ENCODE measurements at places on chromosomes 1 and 21.

- no peak for DNase-seq
These were observed 16.0 kb downstream of the LCK start for GRCh38 chr1:32266921-32267591.

DNA sequence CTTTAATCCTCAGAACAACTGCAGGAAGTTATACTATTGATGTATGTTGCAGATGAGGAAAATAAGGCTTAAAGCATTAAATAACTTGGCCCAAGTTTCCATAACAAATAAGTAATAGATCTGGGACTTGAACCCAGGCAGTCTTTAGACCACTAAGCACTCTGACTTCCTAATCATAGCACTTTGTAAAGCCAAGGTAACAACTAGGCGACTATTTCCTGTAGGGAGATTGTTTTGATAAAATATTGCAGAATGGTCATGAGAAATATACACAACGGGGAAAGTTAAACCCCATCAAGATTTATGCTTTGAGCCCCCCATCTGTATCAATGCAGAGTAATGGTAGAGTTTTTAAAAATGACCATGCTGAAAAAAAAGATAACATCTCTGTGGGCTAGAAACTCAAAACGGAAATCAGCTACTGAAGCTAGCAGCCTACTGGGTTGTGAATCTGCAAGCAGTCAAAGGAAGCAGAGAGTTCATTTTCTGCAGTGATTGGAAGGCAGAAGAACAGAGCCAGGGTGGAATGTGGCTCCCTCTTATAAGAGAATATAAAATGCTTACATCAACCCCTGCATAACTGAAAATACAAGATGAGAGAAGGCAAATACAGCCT is 111.2 kb upstream of the OLIG2 start:
- no peak for DNase-seq

DNA sequence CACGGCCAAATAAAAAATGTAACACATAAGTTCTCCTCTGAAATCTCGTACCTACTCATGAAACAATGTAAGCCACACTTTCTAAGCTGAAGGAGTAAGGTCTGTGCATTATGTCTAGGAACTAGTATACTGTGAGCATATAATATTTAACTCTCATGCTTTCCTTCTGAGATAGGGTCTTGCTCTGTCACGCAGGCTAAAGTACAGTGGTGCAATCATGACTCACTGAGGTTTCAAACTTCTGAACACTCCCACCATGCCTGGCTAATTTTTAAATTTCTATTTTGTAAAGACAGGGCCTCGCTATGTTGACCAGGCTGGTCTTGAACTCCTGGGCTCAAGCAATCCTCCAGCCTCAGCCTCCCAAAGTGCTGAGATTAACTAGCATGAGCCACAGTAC is 71.3 kb downstream of the AHCTF1 start:
- no peak for DNase-seq

DNA sequence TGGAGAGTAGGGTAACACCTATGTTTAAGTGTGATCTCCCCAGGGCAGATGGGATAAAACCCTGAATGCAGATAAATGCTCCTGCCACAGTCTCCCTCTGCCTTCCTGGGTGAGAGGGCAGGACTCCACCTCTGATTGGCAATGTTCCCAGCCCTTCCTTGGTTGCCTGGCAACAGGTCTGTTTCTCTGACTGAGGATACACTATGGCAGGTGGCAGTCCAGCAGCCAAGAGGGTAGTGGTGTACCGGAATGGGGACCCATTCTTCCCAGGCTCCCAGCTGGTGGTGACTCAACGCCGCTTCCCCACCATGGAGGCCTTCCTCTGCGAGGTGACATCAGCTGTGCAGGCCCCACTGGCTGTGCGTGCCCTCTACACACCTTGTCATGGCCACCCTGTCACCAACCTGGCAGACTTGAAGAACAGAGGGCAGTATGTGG is at the start of gene DCDC2B:
Gene DCDC2B, plus strand, starts transcription at position 199 of the 438 bp plus-strand sequence. Its CDS starts 5 bp downstream, at position 204.
- no peak for DNase-seq

GRCh38 chr1:87086120-87086519 is 171.7 kb downstream of the HS2ST1 start:
- no peak for DNase-seq

- no peak for DNase-seq
These were observed 102.3 kb downstream of the RPE65 start for GRCh38 chr1:68347415-68347814.

DNA sequence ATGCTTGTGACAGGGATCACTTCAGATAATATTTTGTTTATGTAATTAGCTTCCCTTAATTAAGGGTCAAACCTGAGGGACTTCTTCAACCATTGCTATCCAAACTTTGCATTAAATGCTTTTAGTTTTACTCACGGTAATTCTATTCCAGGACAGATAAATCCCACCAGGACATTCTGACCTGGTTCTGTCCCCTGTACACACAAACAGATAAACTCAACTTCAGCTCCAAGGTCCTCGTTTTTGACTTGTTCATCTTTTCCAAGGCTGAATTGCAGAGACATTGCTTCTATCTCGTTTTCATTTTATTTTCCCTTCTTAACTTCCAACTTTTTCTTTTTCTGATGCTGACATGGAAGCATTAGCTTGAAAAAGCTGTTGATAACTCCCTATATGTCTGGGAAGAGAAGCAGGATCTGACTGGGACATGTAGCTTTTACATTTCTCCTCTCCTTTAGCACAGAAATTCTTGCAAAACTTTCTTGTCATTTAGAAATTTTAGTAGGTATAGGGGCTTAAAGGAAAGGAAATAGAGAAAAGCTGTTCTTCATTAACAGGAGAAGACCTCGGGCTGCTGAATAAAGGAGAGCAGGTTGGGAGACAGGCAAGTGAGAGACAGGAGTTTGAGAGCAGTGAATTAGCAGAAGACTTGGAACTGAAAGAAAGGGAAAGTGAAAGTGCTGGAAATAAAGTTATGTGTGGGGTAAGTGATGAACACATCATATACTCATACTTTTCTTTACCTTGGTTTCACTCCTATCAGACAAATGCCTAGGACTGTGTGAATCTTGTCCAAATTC is 231.7 kb upstream of the B3GALT2 start:
- no peak for DNase-seq

GRCh38 chr21:17414766-17415165 is 98.1 kb upstream of the CXADR start:
- no peak for DNase-seq

DNA sequence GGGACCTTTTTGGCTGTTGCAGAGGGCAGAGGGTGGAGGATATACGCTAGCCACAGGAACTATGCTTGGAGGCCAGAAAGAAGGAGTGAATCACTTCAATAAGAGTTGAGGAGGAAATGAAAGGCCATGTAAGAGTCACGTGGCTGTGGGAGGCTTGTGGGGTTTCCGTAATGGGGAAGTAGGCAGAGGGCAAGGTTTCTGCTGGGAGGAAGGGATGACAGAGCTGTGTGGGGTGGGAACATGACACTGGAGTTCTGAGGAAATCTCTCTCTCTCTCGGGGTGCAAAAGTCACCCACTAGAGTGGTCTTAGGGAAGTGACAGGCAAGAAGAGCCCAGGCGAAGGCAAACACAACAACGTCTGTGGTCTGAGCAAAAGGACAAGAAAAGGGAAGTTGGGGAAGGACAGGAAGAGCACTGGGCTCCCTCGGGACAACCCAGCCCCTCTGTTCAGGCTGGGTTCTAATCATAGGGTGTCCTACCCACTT is 3.9 kb upstream of the CD1C start:
- peak; percentile 25 for DNase-seq

- DNase-seq, result no peak
These were observed 67.1 kb downstream of the UBE2T start for GRCh38 chr1:202274611-202275010.

- DNase-seq, result peak; percentile 45
These were observed 3.5 kb downstream of the PPP1R15B start for GRCh38 chr1:204408074-204408507.

GRCh38 chr1:209667103-209667502 is 8.1 kb upstream of the G0S2 start:
- no peak for DNase-seq

DNA sequence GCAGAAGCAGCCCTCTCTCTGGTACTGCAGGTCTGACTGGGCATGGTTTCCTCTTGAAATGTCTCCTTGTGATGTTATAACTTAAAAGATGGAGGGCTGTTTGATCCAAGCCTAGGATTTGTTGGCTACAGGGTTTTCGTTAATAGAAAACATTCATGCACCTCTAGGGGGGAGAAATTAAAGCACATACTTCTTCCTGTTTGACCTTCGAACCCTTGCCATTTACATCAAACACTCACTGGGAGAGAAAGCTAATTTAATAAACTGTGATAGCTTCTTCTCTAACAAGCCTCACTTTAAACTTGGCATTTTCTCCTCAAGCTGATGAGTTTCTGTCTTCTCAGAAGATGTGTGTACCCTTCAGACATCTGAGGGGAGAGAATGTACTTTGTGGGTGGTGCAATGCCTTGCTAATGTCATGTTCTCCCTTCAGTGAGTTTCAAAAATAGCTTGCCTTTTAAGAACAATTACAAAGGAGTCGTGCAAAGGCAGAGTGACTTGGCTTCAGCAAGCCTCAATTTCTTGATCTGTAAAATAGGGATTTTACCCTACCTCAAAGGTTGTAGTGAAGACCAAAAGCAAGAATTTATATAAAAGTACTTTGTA is 20.4 kb downstream of the CACHD1 start:
- no peak for DNase-seq

GRCh38 chr1:237671935-237672334 is 218.8 kb downstream of the ZP4 start:
- DNase-seq, result no peak

DNA sequence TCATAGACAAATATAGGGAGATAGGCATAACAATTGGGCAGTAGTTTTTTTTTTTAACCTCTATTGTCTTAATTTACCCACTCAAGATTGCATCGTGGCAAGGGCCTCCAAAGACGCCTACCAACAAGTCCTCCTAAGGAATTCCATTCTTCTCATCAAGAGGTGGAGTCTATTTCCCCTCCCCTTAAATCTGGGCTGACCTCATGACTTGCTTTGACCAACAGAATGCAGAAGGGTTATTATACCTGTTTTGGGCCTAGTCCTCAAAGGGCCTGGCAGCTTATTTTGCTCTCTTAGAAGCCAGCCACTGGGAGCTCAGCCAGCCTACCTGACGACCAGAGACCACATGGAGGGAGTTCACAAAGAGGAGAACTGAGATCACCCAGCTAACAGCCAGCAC is 92.3 kb downstream of the COQ8A start:
- no peak for DNase-seq

GRCh38 chr1:153612111-153612754 is 704 bp downstream of the S100A16 start:
- no peak for DNase-seq

GRCh38 chr1:237769916-237770315 is 120.8 kb downstream of the ZP4 start:
- DNase-seq, result no peak

- DNase-seq, result no peak
These were observed 233.5 kb upstream of the NRIP1 start for GRCh38 chr21:15298306-15298705.

DNA sequence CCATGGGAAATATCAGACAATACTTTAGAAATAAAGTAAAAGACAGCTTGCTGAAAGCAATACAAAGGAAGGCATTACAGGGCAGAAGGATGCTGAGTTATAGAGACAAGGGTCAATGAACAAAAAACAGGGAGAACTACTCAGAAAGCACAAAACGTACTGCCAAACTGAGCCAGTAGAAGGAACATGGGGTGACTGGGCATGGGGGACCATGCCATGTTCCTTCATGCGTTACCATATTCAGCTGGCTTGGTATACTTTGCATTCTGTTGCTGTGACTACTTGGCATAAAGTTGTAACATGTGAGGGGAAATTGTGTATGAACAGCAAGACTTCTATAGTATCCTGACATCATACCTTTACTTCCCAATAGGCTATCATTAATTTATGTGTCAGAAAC is 358.6 kb upstream of the LYPLAL1 start:
- DNase-seq, result no peak

GRCh38 chr1:46173361-46173856 is 1.5 kb upstream of the TSPAN1 start:
- no peak for DNase-seq

- DNase-seq, result no peak
These were observed 16.6 kb downstream of the UTP11 start for GRCh38 chr1:38029081-38029681.

DNA sequence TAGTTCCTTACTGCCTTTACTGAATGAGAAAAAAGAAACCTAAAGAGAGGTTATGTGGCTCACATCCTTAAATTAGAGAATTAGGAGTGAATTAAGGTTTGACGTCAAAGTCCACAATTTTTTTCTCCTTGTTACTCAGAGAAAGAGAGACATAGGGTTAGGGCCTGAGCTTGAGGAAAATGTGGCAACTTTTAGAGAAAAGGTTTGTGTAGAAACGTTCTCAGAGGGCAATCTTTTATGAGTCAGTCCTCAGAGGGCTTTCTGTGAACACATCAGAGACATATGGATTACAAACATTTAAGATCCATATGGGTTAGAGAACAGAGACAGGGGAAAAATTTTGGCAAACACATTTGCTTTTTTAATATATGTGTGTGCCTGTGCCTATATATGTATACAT is 242.8 kb downstream of the TGFB2 start:
- no peak for DNase-seq

GRCh38 chr1:230268371-230269170 is 157.6 kb downstream of the PGBD5 start:
- DNase-seq, result no peak

DNA sequence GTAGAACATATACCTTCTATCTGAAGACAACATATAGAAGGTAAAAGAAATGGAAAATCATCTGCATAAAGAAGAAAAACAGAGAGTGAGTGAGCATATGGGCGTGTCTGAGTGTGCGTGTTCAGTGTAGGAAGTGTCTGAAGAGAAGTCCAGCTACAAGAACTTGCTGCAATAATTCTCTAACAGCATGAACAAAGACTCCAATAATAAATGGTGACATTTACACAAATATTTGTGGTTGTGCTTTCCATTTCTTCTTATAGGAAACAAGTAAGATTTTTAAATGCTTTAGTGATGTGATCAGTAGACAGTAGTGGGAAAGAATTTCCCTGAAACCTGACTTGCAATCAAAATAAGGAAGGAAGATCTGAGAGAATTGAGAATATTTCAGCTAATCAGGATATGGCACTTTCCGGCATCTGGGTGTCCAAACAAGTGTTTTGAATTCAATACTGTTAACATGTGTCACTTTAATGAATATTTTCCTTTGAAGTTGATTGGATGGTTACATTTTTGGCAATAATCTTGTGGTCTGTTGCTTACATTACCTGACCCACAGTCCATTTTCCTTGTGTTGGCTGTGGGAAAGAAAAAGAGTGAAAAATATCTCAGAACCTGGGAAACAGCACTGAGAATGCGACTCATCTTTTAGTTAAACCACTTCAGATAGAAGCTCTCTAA is 154.0 kb downstream of the TGFB2 start:
- no peak for DNase-seq

- no peak for DNase-seq
These were observed 1.5 kb downstream of the CNST start for GRCh38 chr1:246567646-246568235.

DNA sequence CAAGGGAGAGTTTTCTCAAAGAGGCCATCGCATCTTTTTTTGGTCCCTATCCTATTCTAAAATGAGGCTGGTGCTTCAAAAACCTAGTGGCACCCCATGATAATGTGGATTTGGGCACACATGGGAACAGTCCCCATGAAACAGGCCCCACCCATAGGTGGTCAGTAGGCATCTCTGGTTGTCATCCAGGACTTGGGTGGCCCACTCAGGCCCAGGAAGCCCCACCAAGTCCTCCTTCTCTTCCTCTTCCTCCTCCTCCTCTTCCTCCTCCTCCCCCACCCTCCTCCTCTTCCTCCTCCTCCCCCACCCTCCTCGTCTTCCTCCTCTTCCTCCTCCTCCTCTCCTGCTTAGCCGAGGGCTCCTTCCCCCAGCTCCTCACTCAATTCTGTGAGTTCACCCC is 554 bp downstream of the CACNA1S start:
- no peak for DNase-seq

- no peak for DNase-seq
These were observed 1.5 kb upstream of the S100A14 start for GRCh38 chr1:153617663-153618062.

Data from thoracic aorta (tissue), 2 donors.